Esophagus squamous epithelium (tissue), 5 donors: ENCODE measurements at places on chromosomes 16 and 17.

DNA sequence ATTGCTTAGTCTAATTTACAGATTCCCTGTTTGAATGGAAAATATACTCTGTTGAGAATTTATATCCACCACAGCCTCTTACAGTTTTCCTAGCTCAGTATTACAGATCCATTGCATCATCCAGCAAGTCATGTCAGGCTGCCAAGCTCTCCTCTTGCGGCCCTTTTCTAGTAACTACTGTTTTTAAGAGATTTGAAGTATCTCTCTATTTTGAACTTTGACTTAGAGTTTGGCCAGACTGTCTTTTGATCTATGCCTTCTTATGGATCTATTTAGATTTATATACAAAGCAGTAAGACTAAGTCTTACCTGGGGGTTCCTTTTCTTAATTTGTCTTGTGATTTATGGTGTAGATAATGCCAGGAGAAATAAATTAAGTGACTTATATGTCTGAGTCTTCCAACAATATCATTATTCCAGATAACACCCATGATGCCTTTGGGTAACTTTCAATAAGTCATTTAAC, 53.1 kb upstream of the ABCC11 start:
- no peak for DNase-seq

DNA sequence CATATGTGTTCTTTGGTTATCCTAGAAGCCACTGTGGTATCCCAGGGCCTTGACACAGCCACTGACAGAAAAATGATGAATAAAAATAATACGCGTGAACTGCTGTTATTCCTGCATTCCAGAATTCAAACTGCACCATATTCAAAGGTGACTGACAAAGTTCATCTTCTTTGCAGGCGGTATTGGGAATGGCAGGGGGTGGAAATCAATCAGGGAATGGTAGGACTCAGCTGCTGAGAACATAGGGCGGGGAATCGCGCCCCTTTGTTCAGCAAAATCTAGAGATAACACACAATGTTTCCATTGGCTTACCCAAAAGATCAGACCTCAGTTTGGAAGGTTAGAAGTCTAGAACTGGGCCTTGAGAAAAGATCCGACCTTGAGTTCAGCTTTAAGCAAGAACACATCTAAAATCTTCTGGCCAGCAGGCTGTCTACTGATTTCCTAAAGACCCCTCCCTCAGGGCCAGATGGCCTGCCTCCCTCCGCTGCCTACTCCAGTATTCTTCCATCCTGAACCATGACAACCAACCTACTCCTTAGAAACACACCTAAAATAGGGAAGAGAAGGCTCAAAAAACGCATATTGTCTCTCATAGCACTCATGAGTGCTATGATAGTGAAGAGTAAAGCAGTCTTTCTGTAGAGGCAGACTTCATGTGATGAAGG, 34.1 kb downstream of the CDK5R1 start:
- DNase-seq, result no peak

DNA sequence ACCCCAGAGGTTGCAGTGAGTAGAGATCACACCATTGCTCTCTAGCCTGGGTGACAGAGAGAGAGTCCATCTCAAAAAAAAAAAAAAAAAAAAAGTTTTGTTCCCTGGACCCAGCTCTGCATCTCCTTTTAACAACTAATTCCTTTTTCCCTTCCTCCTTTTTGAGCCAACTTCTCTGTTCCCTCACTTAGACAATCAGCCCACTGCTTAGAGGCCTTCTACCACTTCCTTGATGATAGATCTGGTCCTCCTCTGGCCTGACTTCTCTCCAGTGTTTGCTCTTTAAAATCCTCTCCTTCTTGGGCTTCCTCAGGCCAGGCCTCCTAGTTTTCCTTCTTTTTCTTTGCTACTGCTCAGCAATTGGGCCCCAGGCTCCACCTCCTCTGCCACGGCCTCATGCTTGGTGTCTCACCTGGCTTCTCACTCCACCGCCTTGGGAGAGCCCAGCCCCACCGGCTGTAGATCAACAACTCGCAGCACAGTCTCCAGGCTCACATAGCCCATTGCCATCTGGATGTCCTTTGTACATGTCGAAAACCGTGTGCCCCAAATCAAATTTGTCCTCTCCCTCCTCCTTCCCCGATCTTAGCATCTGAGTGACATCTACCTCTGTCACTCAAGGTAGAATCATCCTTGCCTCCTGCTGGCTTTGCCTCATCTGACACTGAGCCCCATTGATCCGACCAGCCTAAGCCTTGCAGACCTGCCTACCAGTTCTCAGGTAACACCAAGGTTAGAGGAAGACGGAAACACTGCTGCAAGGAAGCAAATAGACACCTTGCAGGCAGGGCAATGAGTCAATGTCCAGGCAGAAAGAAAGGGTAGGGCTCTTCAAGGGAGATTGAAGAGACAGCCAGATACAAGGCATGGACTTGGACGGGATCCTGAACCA, 17.4 kb downstream of the ARHGAP27 start:
- no peak for DNase-seq

GRCh38 chr17:38609280-38610031, 3.7 kb upstream of the SRCIN1 start:
- no peak for DNase-seq

GRCh38 chr16:10080051-10080772, 102.0 kb downstream of the GRIN2A start:
- DNase-seq, result no peak

- DNase-seq, result no peak
Observed at GRCh38 chr16:30569281-30569680, 2.2 kb downstream of the ZNF688 start.

DNA sequence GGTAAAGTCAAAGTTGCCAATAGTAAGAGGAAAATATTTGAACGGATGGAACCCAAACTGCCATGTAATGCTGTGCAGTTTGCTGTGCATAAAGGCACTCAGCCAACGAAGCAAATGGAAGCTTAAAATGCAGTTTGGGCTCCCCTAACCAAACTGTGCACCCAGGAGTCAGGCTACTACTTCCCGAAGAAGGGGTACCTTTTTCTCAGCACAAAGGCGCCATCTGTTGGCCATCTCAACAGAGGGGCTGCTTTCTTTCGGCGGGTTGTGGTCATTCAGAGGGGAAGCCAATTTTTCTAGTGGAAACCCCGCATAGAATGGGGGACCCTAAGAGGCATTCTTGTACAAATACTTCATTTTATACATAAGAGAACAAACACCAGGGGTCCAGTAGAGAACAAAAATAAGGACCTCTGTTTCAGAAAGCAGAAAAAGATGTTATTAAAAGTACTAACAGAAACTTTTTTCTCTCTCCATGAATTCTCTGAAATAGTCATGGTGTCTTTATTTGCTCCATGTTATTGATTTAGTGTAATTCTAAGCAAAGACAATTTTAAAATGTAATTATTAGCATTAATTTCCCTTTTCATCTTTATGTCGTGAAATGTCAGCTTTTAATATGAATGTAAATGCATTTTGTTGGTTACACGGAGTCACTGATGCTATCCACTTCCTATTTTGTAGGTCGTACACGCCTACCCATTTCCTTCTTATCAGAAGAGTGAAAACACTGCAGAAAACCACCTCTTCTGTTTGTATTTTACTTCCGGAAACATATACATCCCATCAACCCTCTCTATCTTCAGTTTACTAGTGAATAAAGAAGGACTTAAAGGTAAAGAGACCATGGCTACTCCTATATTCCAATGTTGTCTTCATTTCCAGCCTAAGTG, 453.3 kb downstream of the KCNJ2 start:
- no peak for DNase-seq

- DNase-seq, result no peak
Observed at GRCh38 chr17:55284001-55284884, 19.5 kb downstream of the HLF start.
